ENCODE measurements at places on chromosomes 12 and 14.

- DNase-seq, result no peak
These were observed 25.6 kb upstream of the CCDC60 start for GRCh38 chr12:119308708-119309456.

- DNase-seq, result no peak
These were observed 148.2 kb downstream of the ADGRD1 start for GRCh38 chr12:131101703-131102492.

DNA sequence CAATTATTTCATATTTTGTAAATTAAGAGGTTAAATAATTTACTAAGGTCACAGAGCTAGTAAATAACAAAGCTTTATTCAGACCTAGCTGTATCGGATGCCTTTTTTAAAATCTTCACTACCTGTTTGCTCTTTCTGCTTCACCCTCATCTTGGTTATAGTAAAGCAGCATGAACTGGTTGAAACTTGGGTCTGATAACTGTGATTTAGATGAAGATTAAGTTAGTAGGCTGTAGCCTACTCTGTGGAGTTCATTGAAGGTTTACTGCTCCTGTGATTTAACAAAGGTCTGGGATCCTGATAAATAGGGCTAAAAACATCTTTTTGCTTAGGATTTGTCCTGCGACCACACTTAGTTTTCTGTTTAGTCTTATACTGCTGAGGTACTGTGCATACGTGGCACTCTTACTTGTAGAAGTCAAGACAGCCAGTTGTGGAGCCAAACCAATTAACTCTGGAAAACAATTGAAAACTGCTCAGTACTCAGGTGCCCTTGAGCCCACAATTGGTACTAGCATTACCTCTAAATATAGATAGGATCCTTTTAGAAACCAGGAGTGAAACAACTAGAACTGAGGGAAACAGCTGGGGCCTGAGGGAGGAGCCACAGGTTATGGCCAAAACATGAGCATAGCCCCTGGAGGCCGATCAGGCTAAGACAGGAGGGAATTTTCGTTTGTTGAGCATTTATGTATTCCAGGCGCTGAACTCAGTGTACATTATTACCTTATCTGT lies 2.3 kb downstream of the SPATS2 start:
- no peak for DNase-seq

DNA sequence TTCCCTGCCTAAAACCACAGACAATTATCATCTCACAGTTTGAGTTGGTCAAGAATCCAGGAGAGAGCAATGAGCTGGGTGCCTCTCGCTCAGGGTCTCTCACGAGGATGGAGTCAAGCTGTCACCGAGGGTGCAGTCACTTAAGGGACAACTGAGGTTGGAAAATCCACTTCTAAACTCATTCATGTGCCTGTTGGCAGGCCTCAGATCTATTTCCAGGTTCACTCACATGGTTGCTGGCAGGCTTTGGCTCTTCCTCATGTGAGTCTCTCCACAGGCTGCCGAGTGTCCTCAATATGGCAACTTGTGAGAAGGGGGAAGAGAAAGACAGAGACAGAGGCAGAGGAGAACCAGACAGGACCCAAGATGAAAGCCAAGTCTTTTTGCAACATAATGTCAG lies 10.5 kb upstream of the OR10P1 start:
- DNase-seq, result no peak

GRCh38 chr12:116765271-116765670 lies 27.2 kb downstream of the RNFT2 start:
- DNase-seq, result no peak

DNA sequence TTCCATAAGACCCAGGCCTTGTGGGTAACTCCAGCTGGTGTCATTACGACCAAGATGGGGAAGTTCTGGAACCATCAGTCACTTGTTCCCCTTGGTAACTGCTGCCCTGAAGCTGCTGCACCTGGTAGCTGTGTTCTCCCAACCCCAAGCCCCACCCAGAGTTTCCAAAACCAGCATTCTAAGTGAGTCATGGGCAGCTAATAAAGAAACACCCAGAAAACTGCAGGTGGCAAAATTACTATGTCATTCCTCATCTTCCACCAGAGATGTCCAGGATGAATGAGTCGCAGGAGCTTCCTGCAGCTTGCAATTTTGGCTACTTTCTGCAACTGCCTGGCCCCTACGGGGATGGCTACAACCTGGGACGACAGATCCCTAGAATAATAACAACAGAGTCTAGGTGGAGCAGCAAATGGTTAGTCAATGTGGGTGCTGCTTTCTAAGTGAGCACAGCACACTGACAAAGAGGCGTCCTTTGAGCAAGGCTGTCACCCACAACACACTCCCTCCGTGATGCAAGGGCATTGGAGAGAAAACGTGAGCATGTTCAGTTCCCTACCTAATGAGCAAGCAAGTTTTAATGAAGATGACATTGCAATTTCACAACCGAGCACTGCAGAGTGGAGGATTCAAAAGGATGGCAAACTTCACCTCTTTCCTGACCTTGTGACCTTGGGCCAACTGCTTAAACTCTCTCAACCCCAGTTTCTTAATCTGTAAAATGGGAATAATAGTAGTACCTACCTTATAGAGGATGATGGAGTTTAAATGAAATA lies 301.4 kb upstream of the NOS1 start:
- no peak for DNase-seq

Data from H1 (cell line).